ENCODE measurements at places on chromosomes 6 and 20. TPM values are rescaled to one million over a fixed set of nuclear protein-coding genes. Genes with fewer than 3 reads are reported as not detected.

The MACROD2 gene
- not detected for total RNA-seq

The LHFPL5 gene
- total RNA-seq = not detected

The DXO gene
- 34.7 TPM for total RNA-seq

The TAP1 gene
- total RNA-seq = 373 TPM

The CLPSL2 gene
- total RNA-seq = not detected

The SRMS gene
- total RNA-seq = not detected

The C6orf163 gene
- total RNA-seq = 2.0 TPM

The ZNF76 gene
- total RNA-seq = 52.1 TPM

The SMAP1 gene
- total RNA-seq = 28.9 TPM

The RBPJL gene
- total RNA-seq = not detected

The NINL gene
- 4.8 TPM for total RNA-seq

The RGS19 gene
- 38.1 TPM for total RNA-seq

The TRIM40 gene
- not detected for total RNA-seq

The VWA7 gene
- total RNA-seq = 3.3 TPM

The ZBP1 gene
- 1.6 TPM for total RNA-seq

The POU3F2 gene
- not detected for total RNA-seq

The EYS gene
- not detected for total RNA-seq

The RSPO4 gene
- total RNA-seq = 0.12 TPM

The CUL7 gene
- 16.8 TPM for total RNA-seq

The GLP1R gene
- 0.77 TPM for total RNA-seq

The SLC22A2 gene
- total RNA-seq = not detected

The SLC17A4 gene
- not detected for total RNA-seq

The RAB23 gene
- 2.0 TPM for total RNA-seq

The SDC4 gene
- 51.1 TPM for total RNA-seq

The RFX6 gene
- total RNA-seq = not detected

The IP6K3 gene
- not detected for total RNA-seq

The CEBPB gene
- 111 TPM for total RNA-seq

The HLA-DRB1 gene
- total RNA-seq = 15.1 TPM

The STMN3 gene
- 21.8 TPM for total RNA-seq

The TP53TG5 gene
- total RNA-seq = 0.67 TPM

The TMC2 gene
- not detected for total RNA-seq

The CD93 gene
- total RNA-seq = 2.0 TPM

The OPN5 gene
- not detected for total RNA-seq

The MLIP gene
- total RNA-seq = not detected

The UST gene
- 3.7 TPM for total RNA-seq

The ZSCAN31 gene
- 2.1 TPM for total RNA-seq

The DST gene
- 11.2 TPM for total RNA-seq

The FAM110A gene
- 21.1 TPM for total RNA-seq

The PI16 gene
- total RNA-seq = 4.2 TPM

The KIAA0408 gene
- total RNA-seq = 6.6 TPM

The SALL4 gene
- 0.10 TPM for total RNA-seq

The SAPCD1 gene
- total RNA-seq = 15.7 TPM

The ACTR5 gene
- 8.7 TPM for total RNA-seq

The FAM217A gene
- total RNA-seq = not detected

The CLVS2 gene
- total RNA-seq = not detected

The RPS6KA2 gene
- 28.5 TPM for total RNA-seq

The MUC22 gene
- total RNA-seq = not detected

The NRSN1 gene
- not detected for total RNA-seq

The TCP11 gene
- not detected for total RNA-seq
